Stimulated activated CD8-positive, alpha-beta memory T cell treated with anti-CD3 and anti-CD28 coated beads, Interleukin-7, amount 100 ng/mL, for 24 hours (primary cell): ENCODE measurements at places on chromosomes 16 and 17.

GRCh38 chr16:88303890-88304819 is 78.6 kb upstream of the ZNF469 start:
- no peak for DNase-seq

GRCh38 chr17:79558091-79558900 is 52.6 kb downstream of the RBFOX3 start:
- no peak for DNase-seq

- DNase-seq: no peak
Measured at GRCh38 chr17:60086818-60087591, 8.3 kb upstream of the HEATR6 start.

- no peak for DNase-seq
Measured at GRCh38 chr16:11731222-11731621, 11.4 kb downstream of the TXNDC11 start.

DNA sequence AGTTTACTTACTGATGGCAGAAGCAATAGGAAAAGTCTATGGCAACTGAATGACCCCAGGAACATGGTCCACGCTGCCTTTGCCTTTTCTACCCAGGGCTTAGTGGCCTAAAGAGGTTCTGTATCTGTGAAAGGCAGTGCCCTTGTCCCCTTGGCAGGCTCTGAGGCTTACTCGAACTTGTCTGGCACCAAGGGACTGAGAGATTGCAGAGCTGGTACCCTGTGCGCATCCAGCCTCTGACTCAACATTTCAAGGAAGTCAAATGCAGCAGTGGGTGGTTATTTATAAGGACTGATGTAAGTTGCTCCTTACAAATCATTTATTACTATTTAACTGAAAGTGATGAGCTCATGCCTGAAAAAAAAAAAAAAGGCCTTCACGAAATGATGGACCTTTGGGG is 299.9 kb upstream of the MYOCD start:
- DNase-seq: no peak

GRCh38 chr17:6559753-6560215 is 3.4 kb upstream of the PITPNM3 start:
- no peak for DNase-seq

GRCh38 chr16:73166441-73166851 is 118.5 kb upstream of the ZFHX3 start:
- DNase-seq: no peak

- peak; percentile 38 for DNase-seq
Measured at GRCh38 chr16:695355-696089, 5.3 kb upstream of the WDR24 start.

DNA sequence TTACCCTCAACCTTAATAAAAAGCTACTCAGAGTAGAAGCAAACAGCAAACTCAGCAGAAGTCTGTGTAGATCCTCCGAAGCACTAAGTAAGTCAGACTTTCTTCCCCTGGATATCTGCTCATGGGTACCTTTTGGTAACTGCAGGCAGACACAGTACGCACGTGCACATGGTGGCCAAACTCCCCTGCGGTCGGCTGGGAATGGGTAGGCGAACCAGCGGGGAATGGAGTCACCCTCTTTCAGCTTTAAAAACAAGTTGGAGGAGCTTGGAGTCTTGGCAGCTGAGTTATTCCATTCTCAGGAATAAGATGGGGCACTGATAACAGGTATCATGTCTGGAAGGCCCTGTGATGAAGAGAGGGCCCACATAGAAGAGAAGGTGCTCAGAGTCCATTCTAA is 16.3 kb downstream of the CYB561 start:
- DNase-seq: no peak
